ENCODE measurements at places on chromosomes 2 and 18. TPM values are rescaled to one million over a fixed set of nuclear protein-coding genes. Genes with fewer than 3 reads are reported as not detected.

DNA sequence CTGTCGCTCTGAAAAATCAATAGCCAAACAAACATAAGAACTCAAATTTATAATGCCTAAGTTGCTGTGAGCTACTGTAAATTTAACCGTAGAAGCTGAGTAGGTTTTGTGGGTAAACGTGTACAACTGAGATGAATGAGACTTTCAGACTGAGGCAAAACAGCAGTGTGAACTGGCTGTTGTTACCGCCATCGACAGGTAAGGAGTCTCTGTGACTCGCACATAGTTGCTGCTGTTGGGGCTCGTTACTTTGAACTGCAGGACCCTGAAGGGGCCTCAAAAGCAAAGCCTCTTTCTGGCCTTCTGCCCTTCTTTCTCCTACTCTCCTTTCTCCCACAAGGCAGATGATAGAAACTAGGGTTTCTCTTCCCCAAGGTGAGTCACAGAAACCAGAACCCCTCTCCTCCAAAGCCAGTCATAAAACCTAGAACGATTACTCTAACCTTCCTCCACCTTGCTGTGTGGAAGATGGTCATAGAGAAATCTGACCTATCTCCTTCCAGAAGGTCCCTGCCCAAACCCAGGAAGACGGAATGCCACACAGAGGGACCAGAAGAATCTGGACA is 101.2 kb downstream of the DLGAP1 start:
- DNase-seq, result no peak

GRCh38 chr2:176768185-176768584 is 444.4 kb upstream of the HNRNPA3 start:
- DNase-seq, result no peak

GRCh38 chr18:3451183-3451988 is 1.4 kb downstream of the TGIF1 start:
- no peak for DNase-seq

- peak; percentile 92 for DNase-seq
These were observed 76.4 kb downstream of the AP1S3 start for GRCh38 chr2:223760838-223761502.

GRCh38 chr2:206527153-206527552 is 83.8 kb downstream of the ADAM23 start:
- DNase-seq, result no peak

The ADCYAP1 gene
- total RNA-seq, result not detected

All from kidney epithelial cell (primary cell).